ENCODE measurements at places on chromosomes 3 and 15. TPM values are rescaled to one million over a fixed set of nuclear protein-coding genes. Genes with fewer than 3 reads are reported as not detected.

Gene SCG5
- total RNA-seq: 2.5 TPM

- no peaks in the 10 kb centered on the region for H3K27me3 ChIP-seq
- no peak overlapping the region for H3K27ac ChIP-seq
- H3K4me3 ChIP-seq: no peak overlapping the region
- DNase-seq: no peak
- H3K36me3 ChIP-seq: no peaks in the 10 kb centered on the region
Measured at GRCh38 chr3:114471478-114471877, 177.7 kb downstream of the TIGIT start.

GRCh38 chr3:42819351-42819965, 10.2 kb downstream of the ACKR2 start:
- peaks cover 4% of the 10 kb centered on the region for H3K27me3 ChIP-seq
- H3K4me1 ChIP-seq: peaks cover 6% of the 10 kb centered on the region
- no peak for DNase-seq
- no peak overlapping the region for H3K27ac ChIP-seq

GRCh38 chr15:88655800-88656488, 17.1 kb downstream of the ISG20 start:
- peaks cover 42% of the 10 kb centered on the region for H3K4me1 ChIP-seq
- no peak overlapping the region for H3K4me3 ChIP-seq
- H3K36me3 ChIP-seq: peaks cover 29% of the 10 kb centered on the region
- no peaks in the 10 kb centered on the region for H3K27me3 ChIP-seq
- H3K27ac ChIP-seq: peak overlapping the region; percentile 33

- DNase-seq: no peak
- no peak overlapping the region for H3K27ac ChIP-seq
- H3K4me3 ChIP-seq: no peak overlapping the region
- peaks cover 43% of the 10 kb centered on the region for H3K36me3 ChIP-seq
- H3K27me3 ChIP-seq: no peaks in the 10 kb centered on the region
- peaks cover 9% of the 10 kb centered on the region for H3K4me1 ChIP-seq
Measured at GRCh38 chr3:121529308-121529707, 16.5 kb downstream of the POLQ start.

DNA sequence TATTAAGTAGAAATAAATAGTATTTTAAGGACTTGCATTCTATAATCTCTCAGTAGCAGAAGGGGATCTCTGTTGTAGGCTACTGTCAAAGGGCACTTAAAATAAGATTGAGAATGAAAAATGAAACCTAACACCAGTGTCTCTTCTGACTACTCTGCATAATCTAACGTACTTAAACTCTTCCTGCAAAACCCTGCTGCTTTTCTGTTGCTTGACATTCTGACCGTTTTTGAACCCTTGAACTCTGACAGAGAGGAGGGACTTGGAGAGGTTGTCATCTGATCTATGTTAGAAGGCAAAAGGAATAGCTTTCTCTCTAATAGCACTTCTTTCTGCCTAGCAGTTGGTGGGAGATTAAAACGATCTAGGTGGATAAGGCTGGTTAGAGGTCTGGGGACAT, 204.6 kb downstream of the ZIC1 start:
- no peaks in the 10 kb centered on the region for H3K4me1 ChIP-seq
- H3K27ac ChIP-seq: no peak overlapping the region
- H3K27me3 ChIP-seq: no peaks in the 10 kb centered on the region
- no peaks in the 10 kb centered on the region for H3K36me3 ChIP-seq
- DNase-seq: no peak

- no peak for DNase-seq
- peaks cover 3% of the 10 kb centered on the region for H3K27me3 ChIP-seq
- H3K4me3 ChIP-seq: no peak overlapping the region
- no peak overlapping the region for H3K27ac ChIP-seq
- H3K4me1 ChIP-seq: peaks cover 26% of the 10 kb centered on the region
- H3K36me3 ChIP-seq: peaks cover 16% of the 10 kb centered on the region
Measured at GRCh38 chr3:160451602-160452001, 2.0 kb upstream of the TRIM59 start.

Measured in activated CD4-positive, alpha-beta T cell treated with anti-CD3 and anti-CD28 coated beads, Interleukin-2, amount 10 ng/mL, durations not matched to agents 7 days and 5 days (primary cell).